NCI-H1436 treated with DMSO at 0.1 percent for 48 hours (cell line): ENCODE measurements at places on chromosomes 6 and 20.

GRCh38 chr6:107800564-107801164 lies 23.4 kb downstream of the SCML4 start:
- DNase-seq = no peak

DNA sequence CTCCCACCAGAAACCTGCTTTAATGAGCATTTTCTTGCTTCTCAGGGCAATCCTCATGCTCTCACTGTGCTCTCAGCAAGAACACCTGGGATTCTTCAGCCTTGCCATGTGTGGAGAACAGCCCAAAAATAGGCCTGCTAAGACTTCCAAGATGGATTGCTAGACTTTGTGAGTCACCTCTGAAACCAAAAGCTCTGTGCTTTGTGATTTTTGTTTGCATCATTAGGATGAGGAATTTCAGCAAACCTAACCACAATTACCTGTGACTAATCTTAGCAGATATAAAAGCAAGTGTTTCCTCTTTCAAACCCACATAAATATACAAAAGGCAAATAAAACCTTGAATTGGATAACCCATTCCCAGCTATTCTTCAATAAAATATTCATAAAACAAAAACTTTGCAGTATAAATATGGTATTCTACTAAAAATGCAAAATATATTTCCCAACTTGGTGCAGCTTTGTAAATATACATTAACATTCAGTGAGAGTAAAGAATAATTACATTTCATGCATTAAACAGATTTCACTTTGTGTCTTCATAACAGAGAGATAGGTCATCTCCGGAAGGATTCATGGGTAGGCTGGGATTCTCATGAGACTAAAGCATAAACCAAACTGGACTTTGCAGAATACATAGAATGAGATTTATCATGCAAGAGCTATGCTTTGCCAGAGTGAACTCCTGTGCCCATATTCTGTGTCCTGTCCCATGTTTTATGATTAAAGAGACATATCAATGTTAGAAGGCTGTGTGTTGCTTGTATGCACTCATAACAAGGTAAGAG lies 33.5 kb downstream of the TPBG start:
- no peak for DNase-seq

GRCh38 chr20:45433316-45433715 lies 17.4 kb downstream of the PIGT start:
- no peak for DNase-seq

- no peak for DNase-seq
These were observed 8.4 kb downstream of the CCDC167 start for GRCh38 chr6:37491171-37491829.

GRCh38 chr6:124355146-124355545 lies 551.5 kb downstream of the NKAIN2 start:
- no peak for DNase-seq

- DNase-seq = no peak
These were observed 42.5 kb downstream of the GABRR2 start for GRCh38 chr6:89272596-89272995.

DNA sequence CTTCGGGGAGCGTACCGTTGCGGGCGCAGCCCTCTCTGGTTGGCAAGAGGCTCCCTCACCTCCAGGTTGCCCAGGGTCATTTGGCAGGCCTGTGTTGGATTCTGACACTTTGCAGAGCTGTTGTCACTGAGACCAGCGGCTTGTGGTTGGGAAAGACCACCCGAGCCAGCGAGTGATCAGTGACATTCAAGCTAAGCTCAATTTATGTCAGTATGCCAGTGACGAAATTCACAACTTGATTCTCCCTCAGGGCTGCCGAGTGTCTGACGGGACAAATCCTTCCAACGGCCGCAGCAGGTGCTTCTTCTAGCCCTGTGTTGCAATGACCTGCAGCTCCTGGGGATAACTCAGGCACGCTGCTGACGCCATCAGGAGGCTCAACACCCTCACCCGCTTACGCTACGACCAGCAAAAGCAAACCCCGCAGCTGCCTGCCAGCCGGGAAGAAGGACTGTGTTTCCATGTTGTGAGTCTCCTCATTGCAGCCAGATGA lies 16.9 kb upstream of the SLC22A2 start:
- no peak for DNase-seq

- DNase-seq = no peak
These were observed 22.3 kb upstream of the TBC1D32 start for GRCh38 chr6:121356575-121356974.

DNA sequence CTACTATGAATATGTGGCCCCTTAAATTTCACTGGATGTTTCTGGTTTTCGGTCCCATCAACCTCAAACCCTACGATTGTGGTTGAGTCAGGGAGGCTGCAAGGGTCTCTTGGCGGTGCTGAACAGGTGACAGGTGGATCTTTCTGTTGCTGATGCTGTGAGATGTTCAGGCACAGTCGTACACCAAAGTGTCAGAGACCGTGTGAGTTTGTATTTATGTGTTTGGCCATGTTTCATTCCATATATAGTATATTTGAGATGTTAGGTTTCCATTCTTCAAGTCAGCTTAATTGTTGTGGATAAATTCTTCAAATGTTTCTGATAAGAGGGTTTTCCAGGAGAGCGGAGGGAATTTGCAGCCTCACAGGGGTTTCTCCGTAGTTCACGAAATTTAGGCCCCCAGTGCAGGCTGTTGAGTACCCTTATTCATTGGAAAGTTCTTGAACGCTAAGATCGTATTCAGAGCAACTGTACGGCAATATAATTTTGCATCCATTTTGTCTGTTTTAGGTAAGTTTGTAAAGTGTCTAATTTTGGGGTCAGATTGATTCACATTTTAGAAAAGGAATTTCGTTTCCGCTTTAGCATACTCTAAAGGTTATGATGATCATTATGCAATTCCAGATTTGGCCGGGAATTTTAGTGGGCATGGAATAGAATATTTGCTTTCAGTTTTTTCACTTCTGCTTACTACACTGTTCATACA lies 1.2 kb downstream of the TAB2 start:
- DNase-seq = no peak

GRCh38 chr6:12869816-12870432 lies 153.4 kb downstream of the PHACTR1 start:
- no peak for DNase-seq

GRCh38 chr6:53441035-53441493 lies 92.3 kb upstream of the ELOVL5 start:
- DNase-seq = no peak

- no peak for DNase-seq
These were observed 39.5 kb upstream of the BEND3 start for GRCh38 chr6:107154801-107155160.

GRCh38 chr20:6381887-6382286 lies 259.1 kb upstream of the FERMT1 start:
- DNase-seq = no peak

- DNase-seq = no peak
These were observed 25.3 kb downstream of the FOXO3 start for GRCh38 chr6:108585921-108586536.

GRCh38 chr20:25669826-25670422 lies 26.7 kb downstream of the ZNF337 start:
- no peak for DNase-seq
